ENCODE measurements at places on chromosomes 2 and 18.

- DNase-seq = no peak
These were observed 224.6 kb downstream of the CELF4 start for GRCh38 chr18:37341016-37341415.

- DNase-seq = no peak
These were observed 48.5 kb downstream of the MAP4K4 start for GRCh38 chr2:101745711-101746694.

DNA sequence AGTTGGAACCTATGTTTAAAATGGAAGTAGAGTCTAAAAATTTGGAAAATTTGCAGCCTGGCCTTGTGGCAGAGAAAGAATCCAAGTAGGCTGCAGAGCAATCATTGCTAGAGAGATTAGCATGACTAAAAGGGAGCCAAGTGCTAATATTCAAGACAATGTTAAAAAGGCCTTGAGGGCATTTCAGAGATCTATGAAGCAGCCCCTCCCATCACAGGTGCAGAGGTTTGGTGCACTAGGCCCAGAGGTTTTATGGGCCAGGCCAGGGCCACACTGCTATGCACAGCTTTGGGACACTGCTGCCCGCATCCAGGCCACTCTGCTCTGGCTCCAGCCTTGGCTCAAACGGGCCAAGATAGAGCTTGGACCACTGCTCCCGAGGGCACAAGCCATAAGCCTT lies 6.7 kb upstream of the IL1A start:
- no peak for DNase-seq

DNA sequence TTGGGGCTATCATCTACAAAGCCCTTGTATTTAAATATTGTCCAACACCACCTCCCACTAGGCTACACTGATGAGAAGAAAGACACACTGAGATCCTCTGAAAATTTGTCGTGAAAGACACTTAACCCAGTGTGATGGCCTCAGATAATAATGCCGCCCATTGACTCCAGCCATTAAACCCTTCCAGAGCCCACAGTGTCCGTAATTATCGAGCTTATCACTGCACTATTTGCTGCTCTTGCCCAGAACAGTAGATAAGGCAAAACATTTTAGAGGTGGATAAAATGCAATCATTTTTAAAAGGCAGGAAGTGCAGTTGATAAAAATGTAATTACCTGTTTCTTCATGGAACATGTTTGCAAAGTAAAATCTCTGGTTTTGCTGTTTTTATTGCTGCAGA lies 121.3 kb upstream of the DDX18 start:
- DNase-seq = no peak

GRCh38 chr2:18299423-18300212 lies 260.8 kb downstream of the RDH14 start:
- no peak for DNase-seq

DNA sequence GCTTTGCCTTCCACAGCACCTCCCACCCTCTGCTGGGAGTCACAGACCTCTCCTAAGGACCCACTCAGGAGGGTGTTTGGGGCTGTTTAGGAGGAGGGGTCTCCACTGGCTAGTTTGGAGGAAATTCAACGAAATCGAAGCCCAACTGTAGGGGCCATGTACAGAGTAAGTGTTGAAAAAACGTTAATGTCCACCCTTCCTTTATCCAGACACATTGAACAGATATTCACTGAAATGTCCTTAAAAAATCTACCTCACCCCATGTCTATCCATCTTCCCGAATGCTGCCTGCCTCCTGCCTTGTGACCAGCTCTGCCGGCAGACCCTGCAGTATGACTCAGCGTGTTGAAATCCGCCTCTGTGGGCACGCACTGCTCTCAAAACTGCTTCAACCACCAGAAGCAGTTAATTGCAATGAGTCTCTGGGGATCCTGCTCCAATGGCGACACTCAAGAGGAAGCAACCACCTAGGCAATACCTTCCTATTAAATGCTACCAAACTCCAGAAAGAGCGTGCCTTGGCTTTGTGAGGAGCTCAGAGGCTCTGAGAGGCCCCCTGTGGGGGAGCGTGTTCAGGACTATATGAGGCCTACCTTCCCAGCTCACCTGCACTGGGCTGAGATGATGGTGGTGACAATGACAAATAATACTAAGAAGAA lies 61.4 kb upstream of the RTN4 start:
- DNase-seq = no peak

GRCh38 chr18:26471826-26472225 lies 76.5 kb downstream of the KCTD1 start:
- no peak for DNase-seq

DNA sequence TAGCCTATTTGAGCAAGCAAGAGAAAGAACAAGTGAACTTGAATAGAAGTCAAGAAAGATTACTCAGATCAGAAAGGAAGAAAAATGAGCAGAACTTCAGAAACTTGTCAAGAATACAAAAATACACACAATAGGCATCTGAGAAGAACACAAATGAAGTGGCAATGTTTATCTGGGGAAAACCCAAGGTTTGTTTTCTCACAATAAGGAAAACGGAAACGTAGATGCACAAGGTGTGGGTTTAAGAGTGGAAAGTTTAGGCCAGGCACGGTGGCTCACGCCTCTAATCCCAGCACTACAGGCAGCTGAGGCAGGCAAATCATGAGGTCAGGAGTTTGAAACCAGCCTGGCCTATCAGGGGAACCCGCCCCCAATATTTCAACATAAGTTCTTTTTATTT lies 159.5 kb upstream of the GYPC start:
- DNase-seq = no peak

- no peak for DNase-seq
These were observed 24.5 kb upstream of the MSGN1 start for GRCh38 chr2:17791817-17792130.

DNA sequence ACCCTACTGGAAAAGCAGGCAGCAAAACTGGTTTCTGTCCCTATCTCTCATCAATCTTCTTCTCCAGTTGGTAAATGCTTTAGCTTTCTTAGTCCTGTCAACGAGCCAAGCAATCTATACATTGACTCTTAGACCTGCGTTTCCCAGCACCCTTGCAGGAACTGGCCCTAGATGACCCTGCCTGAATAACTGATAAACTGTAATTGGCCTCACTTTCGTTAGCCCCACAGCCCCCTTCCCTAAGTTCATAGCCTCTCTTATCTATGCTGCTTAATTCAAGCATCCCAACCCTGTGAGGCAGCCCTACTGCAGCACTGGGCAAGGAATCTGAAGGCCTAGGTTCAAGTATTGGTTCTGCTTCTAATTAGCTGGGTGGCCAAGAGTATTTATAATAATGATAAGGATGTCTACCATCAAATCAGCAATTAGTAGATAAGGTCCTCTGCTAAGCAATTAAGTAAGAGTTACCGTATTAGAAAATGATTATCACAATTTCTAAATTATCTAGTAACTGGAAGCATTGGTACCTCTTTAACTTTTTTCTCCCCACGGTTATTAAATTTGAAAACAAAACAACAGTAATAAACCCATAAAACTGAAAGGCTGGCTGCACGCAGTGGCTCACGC lies 86.4 kb upstream of the RMDN2 start:
- no peak for DNase-seq

- no peak for DNase-seq
These were observed 61.2 kb downstream of the BOD1L2 start for GRCh38 chr18:57208047-57208446.

DNA sequence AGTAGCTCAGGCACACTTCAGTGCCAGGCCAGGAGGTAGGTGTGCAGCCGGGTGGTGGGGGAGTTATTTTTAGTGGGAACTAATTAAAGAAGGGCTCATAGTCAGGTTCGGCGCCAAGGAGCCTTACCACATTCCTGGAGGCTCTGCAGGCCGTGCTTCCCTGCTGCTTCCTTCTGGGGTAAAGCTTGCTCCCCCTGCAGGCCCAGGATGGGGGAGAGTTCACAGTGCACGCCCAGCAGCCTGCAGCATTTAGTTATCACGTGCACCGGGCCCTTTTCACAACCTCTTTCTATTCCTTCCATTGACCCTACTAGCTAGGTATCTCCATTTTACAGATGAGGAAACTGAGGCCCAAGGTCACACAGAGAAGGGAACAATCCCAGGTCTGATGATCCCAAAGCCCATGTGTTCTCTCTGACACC lies 2.5 kb downstream of the KCNF1 start:
- DNase-seq = no peak

DNA sequence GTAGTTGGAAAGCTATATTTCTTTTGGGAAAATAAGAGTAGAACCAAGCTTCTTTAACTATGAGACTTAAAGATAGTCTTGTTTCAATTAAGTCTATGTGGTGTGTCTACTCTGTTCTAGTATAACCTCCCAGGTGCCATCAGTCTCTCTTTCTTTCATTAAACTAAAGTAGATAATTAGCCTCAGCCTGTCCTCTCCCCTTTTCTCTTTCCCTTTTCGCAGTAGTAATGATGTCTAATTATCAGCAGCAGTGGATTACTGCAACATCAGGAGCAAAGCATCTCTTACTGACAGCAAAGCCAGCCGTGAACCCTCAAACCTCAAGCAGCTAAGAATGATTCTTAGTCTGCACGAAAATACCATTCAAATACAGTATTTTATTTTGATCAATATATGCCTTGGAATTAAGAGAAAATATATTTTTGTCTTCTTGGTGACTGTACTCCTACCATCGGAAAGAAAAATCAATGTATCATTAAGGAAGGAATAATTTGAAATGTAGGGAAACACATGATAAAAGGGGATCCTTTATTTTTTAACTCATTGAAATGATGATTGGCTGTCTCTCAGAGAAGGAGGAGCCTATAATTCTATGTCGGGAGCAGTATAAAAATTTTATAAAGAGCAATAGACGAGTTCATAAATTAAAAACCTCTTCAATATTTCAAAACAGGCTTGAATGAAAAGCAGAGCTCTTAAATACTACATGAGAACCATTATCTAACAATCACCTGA lies 4.5 kb downstream of the NOL4 start:
- DNase-seq = no peak

DNA sequence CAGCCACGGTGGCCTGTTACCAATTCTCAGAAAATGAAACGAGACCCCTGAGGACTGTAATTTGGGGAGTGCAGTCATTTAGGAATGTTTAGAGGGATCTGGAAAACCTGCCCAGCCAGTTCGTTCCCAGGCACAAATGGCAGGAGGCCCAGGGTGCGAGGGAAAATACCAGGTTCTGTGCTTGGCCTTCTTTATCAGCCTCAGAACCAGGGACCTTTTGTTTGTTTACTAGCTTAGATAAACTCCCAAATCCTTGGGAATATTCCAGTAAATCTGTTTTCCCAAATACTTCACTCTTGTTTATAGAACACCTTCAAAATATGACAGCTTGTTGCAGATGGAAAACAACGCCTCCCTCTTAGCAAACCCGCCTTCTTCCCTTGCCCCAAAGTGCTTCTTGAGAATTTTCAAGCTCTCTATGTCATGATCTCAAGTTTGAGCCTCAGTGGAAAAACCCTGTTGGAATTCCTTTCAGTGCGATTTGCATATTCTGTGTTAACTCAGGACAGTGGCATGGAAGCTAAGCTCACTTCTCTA lies 400.3 kb upstream of the SMIM21 start:
- no peak for DNase-seq

DNA sequence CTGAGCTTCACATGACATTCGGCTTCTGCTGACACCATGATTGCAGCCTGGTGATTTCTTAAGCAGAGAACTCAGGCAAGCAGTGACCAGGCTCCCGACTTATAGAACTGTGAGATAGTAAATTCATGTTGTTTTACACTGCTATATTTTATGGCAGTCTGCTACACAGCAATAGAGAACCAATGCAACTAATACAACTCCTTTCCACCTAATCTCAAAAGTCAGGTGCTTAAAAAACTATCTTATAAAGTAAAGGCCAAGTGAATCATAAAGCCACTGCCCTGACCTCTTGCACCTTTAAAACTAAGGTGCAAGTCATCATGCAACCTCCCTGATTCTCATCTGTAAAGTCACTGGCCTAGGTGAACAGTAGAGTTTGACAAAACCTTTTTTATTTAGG lies 95.3 kb upstream of the GLS start:
- DNase-seq = no peak

DNA sequence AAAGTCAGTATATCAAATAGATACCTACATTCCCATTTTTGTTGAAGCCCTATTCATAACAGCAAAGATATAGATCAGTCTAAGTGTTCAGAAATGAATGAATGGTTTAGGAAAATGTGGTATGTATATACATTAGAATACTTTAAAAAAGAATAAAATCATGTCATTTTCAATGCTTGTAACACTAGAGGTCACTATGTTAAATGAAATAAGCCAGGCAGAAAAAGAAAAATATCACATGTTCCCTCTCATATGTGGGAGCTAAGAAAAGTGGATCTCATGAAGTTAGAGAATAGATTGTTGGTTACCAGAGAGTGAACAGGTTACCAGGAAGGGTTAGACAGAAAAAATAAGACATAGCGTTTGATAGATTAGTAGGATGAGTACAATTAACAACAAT lies 1111.0 kb upstream of the SLC39A10 start:
- DNase-seq = no peak

DNA sequence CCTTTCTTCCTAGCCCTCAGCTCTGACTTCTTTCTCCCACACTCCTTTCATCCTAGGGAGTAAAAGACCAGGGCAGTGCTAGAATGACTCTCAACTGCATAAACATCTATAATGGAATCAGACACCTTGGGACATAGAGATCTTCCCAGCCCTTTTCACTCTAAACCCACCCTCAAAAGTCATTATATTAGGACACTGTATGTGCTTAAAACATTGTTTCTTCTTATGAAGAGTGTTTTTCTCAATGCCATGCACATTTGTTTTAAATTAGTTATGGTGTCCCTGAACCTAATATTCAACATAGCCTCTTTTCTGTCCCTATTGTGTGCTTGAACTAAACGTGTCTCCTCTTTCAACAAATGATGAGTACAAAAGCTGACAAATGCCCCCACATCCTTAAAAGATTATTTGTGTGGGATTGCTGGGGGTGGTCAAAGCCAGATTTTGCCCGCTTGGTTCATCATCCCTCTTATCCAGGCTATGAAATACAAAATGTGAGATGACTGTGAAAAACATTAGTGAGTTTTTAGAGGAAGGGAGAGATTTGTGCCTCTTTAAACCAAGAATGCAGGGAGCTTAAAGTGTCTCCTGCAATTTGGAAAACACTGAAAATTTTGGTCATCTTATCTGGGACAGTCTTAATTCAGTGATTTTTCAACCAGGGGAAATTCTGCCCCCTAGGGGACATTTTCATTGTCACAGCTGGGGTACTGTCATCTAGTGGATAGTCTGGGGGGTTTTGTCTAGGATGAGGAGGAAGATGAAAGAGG lies 29.0 kb downstream of the SERPINB5 start:
- DNase-seq = no peak

DNA sequence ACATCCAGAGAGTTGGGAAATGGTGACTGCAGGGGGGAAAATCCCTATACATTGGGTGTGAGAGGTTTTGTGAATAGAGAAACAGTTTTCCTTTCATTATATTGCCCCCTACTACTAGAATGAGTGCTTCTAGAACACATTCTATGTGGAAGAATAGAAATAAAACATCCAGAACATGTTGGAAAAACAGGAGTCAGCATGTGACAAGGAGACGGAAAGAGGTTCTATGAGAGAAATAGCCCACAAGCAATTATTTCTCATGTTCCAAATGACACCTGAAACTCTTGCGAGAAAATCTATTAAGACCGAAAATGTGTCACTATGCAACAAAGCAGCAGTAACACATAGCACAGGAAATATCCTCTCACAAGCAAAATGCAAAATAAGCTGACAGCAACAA lies 202.7 kb upstream of the SPOPL start:
- DNase-seq = no peak

GRCh38 chr2:12935222-12935621 lies 218.5 kb downstream of the TRIB2 start:
- DNase-seq = no peak
